RWPE2 (cell line): ENCODE measurements at places on chromosomes 1 and 21.

- no peak for DNase-seq
These were observed 19.8 kb downstream of the CSF1 start for GRCh38 chr1:109930252-109930993.

- DNase-seq = no peak
These were observed 115.3 kb downstream of the NTPCR start for GRCh38 chr1:233065685-233066084.

DNA sequence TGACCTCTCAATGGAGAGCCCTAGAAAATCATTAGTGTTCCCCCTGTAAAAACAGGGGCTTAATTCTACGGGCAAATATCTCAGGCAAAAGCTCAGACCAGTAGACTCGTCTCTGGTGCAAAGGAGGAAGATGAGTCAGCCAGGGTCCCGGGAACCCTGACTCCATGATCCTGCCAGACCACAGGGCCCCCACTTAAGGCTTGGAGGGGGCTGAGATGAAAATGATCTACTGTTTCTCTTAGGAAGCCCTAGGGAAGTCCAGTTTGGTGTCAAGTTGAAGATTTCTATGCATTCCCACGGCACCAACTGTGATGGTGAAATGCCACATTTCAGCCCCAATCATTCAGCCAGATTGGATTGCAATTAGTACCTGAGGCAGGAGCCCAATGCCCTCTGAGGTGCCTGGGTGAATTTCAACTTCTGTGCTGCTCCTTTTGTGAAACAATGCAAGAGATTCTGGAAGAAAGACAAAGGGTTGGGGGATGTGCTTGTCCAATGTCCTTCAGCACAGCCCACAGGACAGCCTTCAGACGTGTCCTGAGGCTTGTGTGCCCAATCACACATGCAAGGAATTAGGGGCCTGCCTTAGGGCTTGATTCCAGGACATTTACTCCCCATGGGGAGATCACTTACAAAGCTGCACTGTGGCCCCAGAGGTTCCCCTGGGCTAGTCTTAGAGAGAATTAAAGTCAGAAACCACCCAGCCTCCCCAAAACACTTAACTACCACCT, 18.1 kb downstream of the NAV1 start:
- no peak for DNase-seq

GRCh38 chr1:39170731-39171667, 33.5 kb upstream of the MACF1 start:
- DNase-seq = no peak

DNA sequence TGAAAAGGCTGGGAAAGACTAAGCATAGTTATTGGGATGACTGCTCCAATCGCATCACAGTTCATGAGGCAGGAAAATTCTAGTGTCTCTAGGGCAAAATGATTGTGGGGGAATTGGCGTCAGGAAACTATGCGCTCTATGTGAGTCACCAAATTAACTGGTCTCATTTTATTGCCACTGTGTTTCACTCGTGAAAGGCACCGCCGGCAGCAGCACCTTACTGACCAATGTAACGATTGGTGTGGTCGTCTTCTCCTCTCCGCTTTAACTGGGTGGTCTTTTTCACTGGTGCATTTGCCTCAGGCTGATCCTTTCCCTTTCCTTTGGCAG, 83.5 kb downstream of the SPAG17 start:
- DNase-seq = no peak

- no peak for DNase-seq
These were observed 41.9 kb downstream of the DDR2 start for GRCh38 chr1:162674034-162674608.

DNA sequence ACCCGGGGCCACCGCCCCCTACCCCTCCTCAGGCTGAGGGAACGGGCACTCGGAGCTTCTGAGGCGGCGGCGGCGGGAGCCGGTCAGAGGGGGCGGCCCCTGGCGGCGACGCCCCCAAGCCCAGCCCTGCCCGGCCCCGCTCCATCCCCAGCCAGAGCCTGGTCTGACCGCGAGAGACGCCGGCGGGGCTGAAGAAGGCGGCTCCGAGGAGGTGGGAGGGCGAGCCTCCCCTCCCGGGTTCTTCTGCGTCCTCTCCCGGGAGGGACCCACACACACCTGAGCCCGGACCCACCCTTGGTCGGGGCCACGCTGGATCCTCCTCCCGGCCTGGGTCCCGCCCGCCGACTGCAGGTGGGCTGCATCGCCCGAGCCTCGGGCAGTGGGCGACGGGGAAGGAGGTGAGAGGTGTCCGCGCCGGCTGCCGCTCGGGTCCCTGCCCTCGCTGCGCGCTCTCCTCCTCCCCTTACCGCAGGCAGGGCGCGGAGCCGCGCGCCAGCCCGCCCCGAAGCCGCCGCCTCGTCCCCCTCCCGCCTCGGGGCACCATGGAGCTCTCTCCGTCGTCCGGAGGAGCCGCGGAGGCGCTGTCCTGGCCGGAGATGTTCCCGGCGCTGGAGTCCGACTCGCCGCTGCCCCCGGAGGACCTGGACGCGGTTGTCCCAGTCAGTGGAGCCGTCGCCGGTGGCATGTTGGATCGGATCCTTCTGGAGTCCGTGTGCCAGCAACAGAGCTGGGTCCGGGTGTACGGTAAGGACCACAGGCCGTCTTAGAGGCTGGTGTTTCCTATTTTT, at the start of gene RASAL2:
RASAL2 (plus strand) TSS at position 154 of the 788 bp plus-strand sequence; CDS start at position 543, 389 bp downstream.
- peak; percentile 68 for DNase-seq

- DNase-seq = no peak
These were observed 1.2 kb downstream of the RXFP4 start for GRCh38 chr1:155942578-155943141.

- DNase-seq = no peak
These were observed 210.8 kb upstream of the PLD5 start for GRCh38 chr1:242735323-242735722.

- no peak for DNase-seq
These were observed 169.7 kb downstream of the PBX1 start for GRCh38 chr1:164728719-164729118.

DNA sequence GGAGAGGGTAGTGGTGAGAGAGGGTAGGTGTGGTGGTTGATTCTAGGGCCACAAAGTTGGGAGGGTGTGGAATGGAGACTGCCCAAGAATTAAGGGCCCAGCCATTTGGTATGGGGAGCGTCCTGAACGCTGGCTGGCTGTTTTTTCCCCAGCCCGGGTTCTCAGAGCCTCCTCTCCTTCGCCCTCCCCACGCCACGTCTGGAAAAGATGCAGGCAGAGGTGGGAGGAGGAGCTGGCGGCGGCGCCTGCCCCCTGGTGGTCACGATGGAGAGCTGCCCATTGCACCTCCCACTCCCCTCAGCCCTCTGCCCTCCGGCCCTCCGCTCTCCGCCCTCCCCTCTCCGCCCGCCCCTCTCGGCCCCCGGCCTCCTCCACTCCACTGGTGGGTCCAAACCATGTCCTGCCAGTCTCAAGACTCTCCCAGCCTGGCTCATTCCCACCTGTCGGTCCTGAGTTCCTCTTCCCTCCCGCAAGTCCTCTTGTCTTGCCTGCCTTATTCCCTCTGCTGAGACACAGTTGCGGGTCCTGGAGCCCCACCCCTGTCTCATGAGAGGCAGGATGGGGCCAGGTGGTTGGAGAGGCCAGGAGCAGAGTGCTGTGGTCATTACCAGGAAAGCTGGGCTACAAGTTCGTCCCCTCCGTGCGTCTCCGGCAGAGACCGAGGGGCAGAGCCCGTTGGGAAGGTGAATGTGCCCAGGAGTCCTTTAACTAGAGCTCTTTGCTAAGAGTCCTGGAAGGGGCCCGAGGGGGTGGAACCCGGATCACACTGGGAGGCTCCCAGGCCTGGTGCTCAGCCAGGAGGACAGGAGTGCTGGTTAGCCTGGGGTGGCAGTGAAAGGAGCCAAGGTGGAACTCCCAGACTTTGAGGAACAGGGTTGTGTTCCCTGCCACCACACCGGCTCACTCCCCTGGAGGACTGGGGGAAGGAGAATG, 22.6 kb downstream of the ETNK2 start:
- no peak for DNase-seq

- peak; percentile 21 for DNase-seq
These were observed 4.9 kb downstream of the WNT9A start for GRCh38 chr1:227942716-227943261.

- DNase-seq = no peak
These were observed 733.4 kb upstream of the B3GALT2 start for GRCh38 chr1:193919827-193920226.

DNA sequence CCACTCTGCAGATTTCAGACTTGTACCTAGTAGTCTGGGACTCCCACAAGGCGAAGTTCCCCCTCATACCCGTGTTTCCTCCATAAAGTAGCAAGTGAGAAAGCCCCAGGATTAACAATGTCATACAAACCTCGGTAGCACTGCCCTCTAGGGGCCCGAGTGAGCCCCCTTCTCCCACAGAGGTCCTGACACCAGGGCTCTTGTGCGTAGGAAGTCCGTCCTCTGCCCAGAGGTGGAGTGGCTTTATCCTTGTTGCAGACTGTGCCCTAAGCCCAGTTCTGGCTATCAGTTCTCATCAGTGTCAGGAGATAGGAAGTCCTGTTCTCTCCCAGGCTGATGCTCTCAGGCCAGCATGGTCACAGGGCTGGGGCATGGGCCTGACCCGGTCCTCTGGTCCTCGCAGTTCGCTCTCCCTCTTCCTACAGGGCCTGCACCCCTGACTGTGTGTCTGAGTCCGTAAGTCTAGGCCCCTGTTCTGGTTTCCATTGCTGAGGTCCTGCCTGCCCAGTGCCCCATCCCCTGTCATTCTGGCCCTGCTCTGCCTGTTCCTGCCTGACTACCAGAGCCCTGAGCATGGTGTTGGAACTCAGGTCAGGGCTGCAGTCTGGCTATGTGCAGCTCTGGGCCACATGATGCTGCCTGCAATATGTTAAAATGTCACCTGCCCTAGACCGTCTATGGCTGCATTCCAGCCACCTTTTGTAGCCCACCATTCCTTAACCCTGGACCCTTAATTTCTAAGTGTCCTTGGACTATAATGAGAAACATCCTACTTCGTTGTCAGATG, 285.6 kb downstream of the ASTN1 start:
- no peak for DNase-seq

GRCh38 chr1:202187041-202187671, 6.4 kb upstream of the LGR6 start:
- DNase-seq = no peak

GRCh38 chr1:21857142-21857839, 45.2 kb downstream of the LDLRAD2 start:
- DNase-seq = no peak

- no peak for DNase-seq
These were observed 4.5 kb downstream of the C1orf232 start for GRCh38 chr1:26164036-26164860.

DNA sequence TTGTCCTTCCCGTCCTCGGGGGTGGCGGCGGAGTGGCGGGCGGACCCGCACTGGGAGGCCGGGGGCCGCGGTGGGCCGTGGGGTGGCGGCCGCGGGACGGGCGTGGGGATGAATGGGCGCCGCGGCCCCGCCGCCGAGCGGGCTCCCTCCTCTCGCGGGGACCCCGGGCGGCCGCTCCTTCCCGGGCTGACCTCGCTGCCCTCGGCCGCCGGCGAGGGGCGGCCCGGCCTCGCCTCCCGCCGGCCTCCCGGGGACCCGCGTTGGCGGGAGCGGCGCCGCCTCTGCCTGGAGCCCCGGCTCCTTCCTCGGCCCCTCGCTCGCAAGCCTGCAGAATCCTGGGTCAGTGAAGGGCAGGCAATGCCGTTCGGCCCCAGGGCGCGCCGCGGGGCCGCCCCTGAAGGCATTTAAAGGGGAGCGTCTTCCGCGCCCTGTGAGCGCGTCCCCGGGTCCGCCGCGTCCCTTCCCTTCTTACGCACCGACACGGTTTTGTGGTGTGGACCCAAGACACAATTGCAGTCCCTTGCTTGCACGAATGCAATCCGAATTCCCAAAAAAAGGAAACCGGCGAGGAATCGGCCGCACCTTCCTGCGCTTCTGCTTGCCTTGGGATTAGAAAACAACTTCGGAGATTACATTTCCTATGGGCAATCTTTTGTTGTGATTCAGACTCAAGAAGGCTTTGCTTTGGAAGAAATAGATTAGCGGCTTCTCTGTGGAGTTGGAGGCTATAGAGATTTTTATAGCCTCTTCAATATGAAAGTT, 776 bp downstream of the ITSN1 start:
- no peak for DNase-seq

- no peak for DNase-seq
These were observed 107.9 kb downstream of the USP25 start for GRCh38 chr21:15837645-15838044.

DNA sequence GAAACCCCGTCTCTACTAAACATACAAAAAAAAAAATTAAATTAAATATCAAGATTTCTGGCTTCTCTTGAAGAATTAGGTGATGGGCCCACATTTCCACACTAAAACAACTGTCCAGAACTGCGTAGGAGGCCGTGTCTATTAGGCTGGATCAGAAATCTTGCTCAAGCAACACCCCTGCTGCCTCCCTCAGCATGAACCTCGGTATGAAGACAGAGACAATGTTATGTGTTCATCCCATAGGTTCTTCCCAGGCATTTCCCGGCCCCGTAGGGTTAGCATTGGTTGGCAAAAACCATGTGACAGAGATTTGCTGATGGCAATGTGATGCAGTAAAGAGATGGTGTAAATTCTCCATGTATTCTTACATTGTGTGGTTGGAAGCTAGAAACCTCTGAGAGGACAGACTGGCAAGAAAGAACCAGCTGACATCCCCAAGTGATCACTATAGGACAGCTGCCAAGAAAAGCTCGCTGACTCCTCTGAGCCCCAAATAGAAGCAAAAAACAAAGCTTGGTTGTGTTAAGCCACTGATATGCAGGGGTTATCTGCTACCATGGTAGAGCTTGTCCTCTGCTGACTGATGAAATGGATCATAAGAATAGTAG, 34.5 kb downstream of the EBNA1BP2 start:
- DNase-seq = no peak

- DNase-seq = no peak
These were observed 241.0 kb downstream of the FMN2 start for GRCh38 chr1:240332672-240333071.

- DNase-seq = no peak
These were observed 25.5 kb downstream of the CD58 start for GRCh38 chr1:116545359-116545705.

- DNase-seq = no peak
These were observed 279.5 kb downstream of the KIF26B start for GRCh38 chr1:245434280-245434679.

GRCh38 chr1:53502641-53503432, 43.6 kb downstream of the DMRTB1 start:
- no peak for DNase-seq

GRCh38 chr1:199151634-199152425, 513.0 kb downstream of the PTPRC start:
- no peak for DNase-seq

GRCh38 chr1:225882694-225883615, 775 bp upstream of the TMEM63A start:
- DNase-seq = no peak

GRCh38 chr1:235945775-235946570, 79.3 kb upstream of the LYST start:
- DNase-seq = no peak

GRCh38 chr1:172554915-172555314, 22.0 kb downstream of the SUCO start:
- no peak for DNase-seq

DNA sequence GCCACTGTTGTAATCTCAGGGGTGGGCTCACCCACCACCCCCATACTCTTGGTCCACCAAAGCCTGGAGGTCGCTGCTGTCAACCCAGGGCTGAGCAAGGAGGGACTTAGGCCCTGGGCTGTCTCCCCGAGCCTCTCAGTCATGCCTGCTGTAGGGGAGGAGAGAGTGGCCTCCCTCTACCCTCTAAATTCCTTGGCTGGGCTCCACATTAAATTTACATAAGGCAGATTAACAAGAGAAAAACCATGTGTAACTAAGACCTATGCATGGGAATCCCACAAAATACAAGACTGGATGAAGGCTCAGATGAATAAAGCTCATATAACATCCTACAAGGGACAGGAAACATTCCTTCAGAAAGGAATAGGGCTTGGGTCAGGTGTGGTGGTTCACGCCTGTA, 1.8 kb upstream of the PIK3CD start:
- DNase-seq = no peak
